T-helper 22 cell (primary cell): ENCODE measurements at places on chromosomes 7 and 10.
A peak's percentile ranks its signal among the peaks of the same experiment; 100 is the strongest.

- no peak for DNase-seq
Observed at GRCh38 chr10:15072358-15072757, 16.2 kb downstream of the ACBD7 start.

DNA sequence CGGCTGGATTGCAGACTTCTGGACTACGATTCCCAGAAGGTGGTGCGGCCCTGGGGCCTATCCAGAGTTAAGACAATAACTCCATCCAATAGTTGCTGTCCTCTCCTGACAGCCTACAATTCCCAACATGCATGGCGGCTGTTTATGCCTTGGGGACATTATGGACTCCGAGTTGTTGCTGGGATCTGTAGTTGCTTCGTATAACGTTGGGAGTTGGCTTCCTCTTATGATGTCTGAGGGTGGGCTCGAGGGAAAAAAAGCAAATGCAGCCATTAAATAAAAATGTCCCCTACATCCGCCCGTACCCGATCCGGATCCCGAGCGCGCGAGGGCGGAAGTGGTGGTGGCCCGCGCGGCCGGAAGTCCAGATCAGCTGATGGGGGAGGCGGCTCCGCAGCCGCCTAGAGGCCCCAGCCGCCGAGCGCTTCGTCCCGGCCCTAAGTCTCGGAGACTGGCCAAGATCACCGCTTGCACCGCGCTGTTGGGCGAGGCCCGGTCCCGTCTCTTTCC, at the start of gene ZSWIM8:
Gene ZSWIM8 (plus strand): TSS at position 396 of the 510 bp plus-strand sequence. CDS start 273 bp downstream, outside the sequence.
- DNase-seq = peak; percentile 86

DNA sequence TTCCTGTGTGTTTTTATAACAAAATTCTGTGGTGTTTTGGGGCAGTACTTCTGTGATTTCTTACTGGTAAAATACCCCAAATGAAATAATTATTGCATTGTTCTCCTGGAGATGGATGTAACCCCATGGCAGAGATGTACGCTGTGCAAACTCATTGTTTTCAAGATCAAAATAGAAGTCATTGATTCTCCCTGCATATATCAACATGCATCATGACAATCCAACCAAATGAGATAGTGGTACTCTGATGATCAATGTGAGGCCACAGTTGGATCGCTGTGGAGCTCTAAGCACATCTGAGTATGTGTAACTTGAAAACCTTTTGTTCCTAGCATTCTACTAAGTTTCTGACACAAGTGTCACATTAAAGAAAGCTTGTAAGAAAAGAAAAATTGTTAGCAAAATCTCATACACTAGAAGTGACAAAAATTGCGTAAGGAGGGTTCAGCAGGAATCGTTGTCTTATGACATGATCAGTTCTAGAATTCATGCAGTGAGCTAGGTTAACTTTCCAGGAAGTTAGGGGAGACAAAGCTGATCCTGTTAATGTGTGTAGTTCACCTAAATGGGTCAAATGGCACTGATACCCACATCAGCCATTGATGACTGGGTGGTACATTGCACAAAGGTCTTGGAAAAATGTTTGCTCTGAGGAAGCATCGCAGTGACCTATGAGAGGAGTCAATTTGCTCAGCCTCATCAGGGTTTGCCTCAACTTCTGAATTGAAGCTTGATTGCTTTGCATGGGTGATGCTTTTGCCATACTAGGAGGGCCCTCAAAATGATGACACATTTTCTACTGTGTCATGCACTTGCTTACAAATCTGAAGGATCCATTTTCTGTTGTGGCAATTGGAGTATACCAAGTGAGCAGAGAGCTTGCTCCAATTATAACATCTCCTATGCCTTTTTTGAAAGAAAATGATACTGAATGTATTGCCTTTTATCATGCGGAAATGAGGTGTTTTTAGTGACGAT, 145.1 kb downstream of the PLXDC2 start:
- no peak for DNase-seq

DNA sequence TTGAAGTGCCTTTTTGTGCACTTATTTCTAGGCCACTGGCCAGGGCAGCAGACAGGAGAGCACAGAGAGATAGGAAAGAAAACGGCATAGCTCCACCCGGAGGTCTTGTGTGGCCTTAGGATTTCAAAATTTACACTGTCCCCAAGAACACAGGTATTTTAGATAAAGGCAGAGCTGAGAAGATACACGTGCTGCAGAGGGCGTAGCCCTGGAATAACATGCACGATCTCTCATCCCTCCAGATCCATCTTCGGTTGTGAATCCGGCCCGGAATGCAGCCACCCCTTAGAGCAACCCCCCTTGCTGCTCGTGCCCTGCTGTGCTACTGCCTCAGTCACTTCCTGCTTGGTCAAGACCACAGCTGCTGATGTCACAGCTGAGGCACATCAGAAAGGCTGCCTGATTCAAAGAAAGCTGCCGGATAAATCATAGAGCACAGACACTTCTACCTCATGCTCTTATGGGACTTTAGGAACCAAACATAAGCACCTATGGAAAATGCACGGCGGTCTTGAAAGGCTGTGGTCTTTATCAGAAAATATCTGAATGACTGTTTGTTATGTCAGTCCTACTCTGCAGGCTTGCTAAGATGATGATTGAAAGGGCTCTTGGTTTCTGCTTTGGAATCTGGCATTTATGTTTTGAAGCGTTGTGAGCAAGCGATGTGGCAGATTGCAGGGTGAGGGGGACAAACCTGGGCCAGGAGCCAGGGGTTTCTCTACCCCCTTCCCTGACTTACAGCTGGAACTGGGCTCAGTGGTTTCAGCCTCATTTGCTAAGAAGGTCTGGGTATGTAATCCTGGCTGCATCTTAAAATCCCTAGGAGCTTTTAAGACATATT, 152.0 kb downstream of the SVIL start:
- no peak for DNase-seq

DNA sequence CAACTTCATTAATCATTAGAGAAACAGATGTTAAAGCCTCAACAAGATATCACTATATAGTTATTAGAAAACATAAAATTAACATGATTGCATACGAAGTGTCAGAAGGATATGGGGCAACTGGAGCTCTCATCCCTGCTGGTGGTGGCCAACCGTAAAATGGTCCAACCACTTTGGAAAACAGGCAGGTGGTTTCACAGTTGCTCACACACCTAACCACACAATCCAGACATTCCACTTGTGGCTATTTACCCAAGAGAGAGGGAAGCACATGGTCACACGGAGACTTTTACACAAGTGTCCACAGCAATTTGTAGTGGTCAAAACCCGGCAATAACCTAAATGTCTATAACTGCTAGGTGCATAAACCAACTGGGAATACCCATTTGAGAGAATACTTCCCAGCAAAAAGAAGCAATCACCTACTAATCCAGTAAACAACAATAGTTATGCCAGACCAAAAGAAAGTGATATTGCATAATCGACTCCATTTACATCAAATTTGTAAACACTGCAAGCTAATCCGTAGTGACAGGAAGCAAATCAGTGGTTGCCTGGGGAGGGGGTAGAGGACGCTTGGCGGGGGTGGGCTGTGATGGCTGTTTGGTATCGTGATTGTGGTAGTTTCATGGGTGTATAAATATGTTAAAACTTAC, 91.8 kb downstream of the LARP4B start:
- no peak for DNase-seq

DNA sequence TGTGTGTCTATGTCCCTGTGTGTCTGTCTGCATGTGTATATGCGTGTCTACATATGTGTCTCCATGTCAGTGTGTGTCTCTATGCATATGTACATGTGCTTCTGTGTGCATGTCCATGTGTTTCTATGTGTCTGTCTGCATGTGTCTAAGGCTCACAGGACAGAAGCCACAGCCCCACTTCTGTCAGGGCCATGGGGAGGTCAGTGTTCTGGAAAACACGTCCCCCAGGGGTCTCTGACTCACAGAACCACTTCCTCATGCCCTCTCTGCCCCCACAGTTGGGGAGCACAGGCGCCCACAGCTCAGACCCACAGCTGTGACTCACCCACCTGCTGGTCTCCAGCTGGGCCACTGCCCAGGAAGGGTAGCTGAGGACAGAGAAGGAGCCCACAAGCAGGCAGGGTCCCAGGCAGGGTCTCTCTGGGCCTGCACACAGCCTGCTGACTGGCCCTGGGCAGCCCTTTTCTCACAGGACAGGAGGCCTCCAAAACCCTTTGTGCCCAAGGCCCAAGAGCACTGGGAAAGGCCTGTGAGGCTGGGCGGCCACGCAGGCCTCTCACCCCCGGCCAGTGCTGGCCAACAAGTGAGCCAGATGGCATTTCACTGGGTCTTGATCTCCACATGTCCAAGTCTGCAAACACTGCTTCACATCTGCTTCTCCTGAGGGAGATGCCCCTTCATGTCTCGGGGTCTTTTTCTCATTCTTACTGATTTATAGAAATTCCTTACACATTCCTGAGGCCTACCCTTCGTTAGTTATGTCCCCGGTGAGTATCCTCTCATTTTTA, 102.9 kb upstream of the FAM20C start:
- DNase-seq = no peak

GRCh38 chr10:96513698-96514561, at the start of gene TLL2:
TSS of gene TLL2 (minus strand) at chr10:96513926. CDS start at chr10:96513685, 241 bp downstream.
- peak; percentile 27 for DNase-seq

DNA sequence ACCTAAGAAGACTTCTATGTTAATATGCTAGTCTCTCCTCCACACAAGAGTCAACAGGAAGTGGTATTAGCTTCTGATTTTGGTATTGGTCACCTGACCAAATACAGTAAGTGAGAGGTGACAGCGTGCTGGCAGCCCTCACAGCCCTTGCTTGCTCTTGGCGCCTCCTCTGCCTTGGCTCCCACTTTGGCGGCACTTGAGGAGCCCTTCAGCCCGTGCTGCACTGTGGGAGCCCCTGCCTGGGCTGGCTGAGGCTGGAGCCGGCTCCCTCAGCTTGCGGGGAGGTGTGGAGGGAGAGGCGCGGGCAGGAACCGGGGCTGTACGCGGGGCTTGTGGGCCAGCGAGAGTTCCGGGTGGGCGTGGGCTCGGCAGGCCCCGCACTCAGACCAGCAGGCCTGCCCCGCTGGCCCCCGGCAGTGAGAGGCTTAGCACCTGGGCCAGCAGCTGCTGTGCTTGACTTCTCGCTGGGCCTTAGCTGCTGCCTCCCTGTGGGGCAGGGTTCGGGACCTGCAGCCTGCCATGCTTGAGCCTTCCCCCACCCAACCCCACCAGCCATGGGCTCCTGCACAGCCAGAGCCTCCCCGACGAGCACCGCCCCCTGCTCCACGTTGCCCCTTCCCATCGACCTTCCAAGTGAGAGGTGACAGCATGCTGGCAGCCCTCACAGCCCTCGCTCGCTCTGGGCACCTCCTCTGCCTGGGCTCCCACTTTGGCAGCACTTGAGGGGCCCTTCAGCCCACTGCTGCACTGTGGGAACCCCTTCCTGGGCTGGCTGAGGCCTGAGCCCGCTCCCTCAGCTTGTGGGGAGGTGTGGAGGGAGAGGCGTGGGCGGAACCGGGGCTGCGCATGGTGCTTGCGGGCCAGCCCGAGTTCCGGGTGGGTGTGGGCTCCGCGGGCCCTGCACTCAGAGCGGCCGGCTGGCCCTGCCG, 4.2 kb upstream of the ACSL5 start:
- no peak for DNase-seq

- DNase-seq = no peak
Observed at GRCh38 chr10:22697800-22698199, 16.6 kb downstream of the PIP4K2A start.

DNA sequence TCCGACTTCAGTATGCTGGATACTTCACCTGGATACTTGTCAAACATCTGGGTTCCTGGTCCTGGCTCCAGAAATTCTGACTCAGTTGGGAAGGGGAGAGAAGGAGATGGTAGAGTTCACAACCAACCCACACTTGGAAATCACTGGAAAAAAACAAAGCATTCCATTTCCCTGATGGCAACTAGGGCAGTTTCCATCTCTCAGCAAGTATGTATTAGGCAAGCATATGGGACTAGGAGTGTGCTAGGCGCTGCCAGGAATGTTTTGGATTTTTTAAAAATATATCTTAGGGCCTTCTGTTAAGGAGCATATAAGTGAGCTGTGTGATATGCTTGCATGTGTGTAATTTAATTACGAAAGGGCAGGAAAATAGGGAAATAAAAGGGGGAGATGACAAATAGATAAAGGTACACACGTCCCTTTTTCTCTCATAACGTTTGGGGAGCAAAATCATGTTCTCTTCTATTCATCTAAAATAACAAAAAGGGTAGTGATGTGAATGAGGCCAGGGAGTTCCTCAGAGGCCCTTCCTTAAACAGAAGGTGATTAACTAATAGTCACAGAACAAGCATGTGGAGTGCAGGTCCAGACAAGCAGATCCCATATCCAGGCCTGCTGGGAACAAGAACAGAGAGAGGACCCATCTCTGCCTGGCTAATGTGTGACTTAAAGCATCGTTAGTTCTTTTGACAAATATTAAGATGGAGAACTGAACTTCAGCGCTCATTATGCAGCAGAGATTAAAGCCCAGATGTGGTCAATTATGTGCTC, 64.5 kb upstream of the NFE2L3 start:
- no peak for DNase-seq

DNA sequence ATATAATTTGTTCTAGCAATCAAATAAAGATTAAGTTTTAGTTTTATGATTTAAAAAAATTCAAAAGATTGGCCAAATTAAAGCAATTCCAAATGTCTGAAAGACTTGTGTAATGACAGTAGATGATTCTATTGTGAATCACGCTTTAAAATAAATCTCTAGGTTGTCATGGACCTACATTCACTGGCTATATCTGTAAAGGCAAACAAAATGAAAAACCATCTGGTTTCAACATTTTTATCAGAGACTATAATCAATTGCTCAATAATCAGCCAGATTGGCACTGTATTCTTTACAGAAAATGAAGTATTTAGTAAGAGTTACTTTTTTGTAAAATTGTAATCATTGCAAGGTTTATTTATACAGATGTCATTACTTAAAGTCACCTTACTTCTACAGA, 60.7 kb downstream of the DGKB start:
- no peak for DNase-seq

- DNase-seq = no peak
Observed at GRCh38 chr7:114842551-114843065, 79.3 kb upstream of the MDFIC start.

DNA sequence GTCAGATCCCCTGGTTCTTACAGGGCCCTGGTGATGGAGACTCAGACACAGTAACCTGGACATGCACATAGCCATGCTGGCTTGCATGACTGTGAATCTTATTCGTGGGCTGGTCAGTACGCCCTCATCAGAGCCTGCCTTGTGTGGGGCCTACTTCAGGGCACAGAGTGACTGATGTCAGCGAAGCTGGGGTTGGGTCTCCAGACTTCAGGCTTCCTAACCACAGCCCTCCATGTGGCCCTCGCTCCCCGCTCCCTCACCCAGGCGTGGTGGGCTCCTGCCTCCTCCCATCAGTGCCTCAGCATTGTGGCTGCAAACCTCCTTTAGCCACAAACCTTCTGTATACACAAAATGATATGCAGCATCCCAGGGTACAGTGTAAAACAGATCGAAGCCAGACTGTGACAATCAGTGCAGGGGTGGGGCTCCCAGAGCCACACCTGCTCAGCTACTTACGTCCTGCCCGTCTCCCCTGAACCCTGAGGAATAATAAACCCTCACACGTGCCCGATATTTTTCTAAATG, 7.1 kb upstream of the C10orf105 start:
- DNase-seq = peak; percentile 23

- peak; percentile 14 for DNase-seq
Observed at GRCh38 chr7:151168003-151168786, 701 bp upstream of the GBX1 start.

GRCh38 chr10:63027531-63027930, 105.6 kb upstream of the NRBF2 start:
- DNase-seq = no peak
